ENCODE measurements at places on chromosomes 2 and 18.

DNA sequence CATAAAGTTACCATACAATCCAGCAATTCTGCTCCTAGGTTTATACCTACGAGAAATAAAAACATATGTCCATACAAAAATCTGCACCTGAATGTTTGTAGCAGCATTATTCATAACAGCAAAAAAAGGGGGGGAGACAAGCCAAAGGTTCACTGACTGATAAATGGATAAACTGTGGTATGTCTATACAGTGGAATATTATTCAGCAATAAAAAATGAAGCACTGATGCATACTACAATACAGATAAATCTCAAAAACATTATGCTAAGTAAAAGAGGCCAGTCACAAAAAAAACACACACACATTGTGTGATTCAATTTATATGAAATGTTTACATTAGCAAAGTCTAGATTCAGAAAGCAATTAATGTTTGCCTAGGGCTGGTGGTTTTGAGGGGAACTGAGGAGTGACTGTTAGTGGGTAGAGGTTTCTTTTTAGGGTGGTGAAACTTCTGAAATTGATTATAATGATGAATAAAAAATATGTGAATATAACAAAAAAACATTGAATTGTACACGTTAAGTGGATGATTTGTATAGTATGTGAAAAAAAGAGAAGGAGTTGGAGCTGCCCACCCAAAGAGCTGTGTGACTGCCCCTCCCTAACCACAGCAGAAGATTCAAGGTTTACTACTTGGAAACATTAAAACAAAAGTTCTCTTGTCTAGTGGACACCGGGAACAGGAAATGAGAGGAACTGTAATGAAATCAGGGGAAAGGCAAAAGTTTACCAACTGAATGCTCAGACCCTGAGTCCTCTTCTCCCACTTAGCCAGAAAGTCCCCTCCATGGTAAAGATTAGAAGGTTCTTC is 13.4 kb downstream of the COLEC12 start:
- DNase-seq, result no peak

- DNase-seq, result no peak
Measured at GRCh38 chr2:205060269-205060668, 515.0 kb downstream of the PARD3B start.

DNA sequence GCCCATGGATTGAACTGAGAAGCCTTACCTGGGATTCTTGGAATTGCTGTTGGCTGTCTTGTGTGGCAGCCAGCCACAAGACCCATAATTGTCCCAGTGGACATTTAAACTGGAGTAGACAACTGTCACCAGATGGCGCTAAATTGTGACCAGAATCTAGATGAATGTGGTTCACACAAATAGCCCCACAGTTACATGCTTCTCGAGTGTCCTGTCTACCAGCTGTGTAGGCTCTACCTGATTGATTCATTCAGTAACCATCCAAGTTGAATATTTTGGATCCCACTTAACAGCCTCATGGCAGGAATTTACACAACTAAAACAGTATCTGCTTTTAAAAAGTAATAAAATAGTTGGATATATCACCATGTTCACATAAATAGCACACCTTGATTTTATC is 73.2 kb downstream of the MAP4K4 start:
- no peak for DNase-seq

GRCh38 chr18:42114310-42114943 is 159.4 kb downstream of the PIK3C3 start:
- no peak for DNase-seq

GRCh38 chr2:28445448-28446258 is 50.2 kb upstream of the PLB1 start:
- DNase-seq, result peak; percentile 37

DNA sequence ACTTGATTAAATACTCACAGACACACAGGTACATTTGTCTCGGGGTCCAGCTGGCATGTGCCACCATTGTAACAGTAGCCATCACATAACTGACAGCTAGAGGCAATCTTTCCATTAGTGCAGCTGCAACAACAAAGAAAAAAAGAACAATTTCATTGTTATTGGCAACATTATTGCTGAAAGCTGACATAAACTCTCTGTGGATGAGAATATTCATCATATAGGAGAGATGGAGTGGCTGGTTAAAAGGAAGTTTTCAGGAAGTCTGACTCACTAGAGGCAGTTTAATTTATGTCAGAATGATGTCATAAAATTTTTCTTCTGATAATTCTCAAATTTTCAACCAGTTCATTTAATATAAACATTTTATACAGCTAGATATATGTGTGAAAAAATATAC is 1490.0 kb upstream of the NXPH2 start:
- DNase-seq, result no peak

DNA sequence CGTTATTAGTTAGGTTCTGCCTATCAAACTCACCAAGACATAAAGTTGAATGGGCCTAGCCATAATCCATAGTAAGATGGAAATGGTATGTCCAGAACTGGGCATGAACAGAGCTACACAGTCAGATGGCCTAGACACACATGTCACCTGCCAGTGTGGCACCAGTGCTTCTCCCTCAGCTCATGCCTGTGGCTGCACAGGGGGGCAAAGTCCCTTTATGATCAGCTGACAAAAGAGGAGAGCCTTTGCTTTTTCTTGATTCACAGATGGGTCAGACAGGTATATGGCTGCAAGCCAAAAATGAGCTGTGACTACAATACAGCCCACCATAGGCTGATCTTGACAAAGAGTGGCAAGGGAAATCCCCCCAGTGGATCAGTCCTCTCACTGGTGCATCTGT is 28.3 kb upstream of the STARD7 start:
- no peak for DNase-seq

DNA sequence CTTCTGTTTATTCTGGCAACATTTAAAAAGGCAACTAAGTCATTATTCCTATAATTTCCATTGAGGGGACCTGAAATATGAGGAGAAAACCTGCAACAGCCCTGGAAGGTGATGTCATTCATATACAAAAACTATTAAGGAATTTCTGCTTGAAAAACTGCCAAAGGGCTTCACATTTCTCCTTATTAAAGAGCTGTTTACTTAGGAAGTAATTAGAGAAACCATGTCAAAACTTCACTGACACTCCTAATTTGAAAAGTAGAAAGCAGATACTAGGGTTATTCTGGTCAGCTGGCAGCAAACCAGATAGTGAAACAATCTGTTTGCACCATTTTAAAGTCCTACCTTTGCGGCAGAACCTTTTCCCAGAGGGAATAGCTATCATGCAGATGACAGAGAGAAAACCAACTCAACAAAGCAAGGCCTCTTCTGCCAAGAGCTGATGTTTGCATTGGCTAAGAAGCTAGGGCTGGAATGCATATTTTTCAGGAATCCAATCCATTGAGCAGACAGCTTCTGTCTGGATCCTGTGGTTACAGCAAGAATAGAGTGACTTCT is 592.2 kb upstream of the SYT4 start:
- no peak for DNase-seq

- no peak for DNase-seq
Measured at GRCh38 chr2:188952901-188953300, 21.3 kb upstream of the COL3A1 start.

- no peak for DNase-seq
Measured at GRCh38 chr2:172398440-172398839, 28.9 kb upstream of the ITGA6 start.

DNA sequence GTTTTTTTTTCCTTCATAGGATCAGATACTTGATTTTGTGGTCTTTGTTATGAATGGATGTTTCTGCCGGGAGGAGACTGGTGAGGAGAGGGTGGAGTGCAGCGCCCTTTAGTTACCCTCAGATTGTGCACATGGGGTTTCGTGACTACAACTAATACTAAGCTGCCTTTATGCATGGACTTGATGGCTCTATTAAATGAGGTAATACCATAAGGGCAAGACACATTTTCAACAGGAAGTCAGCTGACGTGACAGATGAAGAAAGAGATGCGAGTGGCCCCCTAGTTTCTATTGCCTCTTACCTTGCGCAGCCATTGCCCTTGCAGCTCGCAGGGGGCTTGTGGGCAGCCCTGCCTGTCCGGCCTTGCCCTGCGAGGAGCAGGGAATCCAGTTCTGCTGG is 24.4 kb downstream of the ZNF407 start:
- no peak for DNase-seq

DNA sequence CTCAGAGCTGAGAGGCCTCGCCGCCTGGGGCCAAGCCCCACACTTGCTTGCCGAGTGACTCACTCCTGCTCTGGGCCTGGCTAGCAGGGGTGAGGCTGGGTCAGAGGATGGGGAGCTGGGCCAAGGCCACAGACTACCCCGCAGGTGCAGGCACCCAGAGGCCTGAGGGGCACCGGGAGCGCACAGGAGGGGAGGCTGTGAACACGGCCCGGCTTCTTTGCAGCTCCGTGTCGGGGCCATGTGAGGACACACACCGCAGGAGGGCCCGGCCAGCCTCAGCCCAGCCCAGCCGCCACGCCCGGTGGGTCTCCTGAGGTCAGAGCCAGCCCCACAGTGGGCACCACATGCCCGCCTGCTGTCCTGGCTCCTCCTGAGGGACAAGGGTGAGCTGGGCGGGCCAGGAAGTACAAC is 8.4 kb downstream of the GPC1 start:
- no peak for DNase-seq

GRCh38 chr18:3224223-3224622 is 4.5 kb upstream of the MYOM1 start:
- no peak for DNase-seq

DNA sequence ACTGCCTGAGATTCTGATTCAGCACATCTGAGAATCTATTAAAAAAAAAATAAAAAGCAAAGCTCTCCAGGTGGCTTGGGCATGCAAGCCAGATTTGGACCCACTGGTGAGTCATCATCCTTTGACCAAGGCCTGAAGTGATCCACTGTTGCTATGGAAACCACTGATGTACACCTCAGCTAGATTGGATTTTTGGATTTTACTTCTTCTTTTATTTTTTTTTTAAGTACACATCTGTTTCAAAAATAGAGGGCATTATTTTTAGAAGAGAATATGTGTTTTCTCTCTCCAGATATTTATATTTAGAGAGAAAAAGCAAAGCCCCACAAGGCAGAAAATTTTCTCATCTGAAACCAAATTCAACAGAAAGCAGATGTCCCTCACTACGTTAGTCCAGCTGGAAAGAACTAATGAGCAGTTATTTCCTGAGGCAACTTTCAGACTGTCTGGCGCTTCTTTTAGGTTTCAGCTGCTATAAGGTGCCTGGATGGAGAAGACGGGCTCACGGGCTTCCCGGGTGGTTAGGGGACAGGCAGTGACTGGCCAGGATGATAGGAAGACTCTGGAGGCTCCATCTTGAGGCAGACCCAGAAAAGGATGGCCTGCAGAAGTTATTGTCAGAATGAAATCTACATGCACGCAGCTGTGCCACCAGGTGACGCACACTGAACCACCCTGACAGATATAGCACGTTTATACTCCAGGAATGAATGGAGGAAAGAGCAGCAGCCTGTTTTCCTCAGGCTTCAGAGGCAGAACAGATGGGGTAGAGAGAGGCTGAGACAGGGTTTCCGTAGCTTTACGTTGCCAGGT is 50.5 kb downstream of the MRPL35 start:
- no peak for DNase-seq

- no peak for DNase-seq
Measured at GRCh38 chr2:24418166-24418841, 58.0 kb upstream of the ITSN2 start.

DNA sequence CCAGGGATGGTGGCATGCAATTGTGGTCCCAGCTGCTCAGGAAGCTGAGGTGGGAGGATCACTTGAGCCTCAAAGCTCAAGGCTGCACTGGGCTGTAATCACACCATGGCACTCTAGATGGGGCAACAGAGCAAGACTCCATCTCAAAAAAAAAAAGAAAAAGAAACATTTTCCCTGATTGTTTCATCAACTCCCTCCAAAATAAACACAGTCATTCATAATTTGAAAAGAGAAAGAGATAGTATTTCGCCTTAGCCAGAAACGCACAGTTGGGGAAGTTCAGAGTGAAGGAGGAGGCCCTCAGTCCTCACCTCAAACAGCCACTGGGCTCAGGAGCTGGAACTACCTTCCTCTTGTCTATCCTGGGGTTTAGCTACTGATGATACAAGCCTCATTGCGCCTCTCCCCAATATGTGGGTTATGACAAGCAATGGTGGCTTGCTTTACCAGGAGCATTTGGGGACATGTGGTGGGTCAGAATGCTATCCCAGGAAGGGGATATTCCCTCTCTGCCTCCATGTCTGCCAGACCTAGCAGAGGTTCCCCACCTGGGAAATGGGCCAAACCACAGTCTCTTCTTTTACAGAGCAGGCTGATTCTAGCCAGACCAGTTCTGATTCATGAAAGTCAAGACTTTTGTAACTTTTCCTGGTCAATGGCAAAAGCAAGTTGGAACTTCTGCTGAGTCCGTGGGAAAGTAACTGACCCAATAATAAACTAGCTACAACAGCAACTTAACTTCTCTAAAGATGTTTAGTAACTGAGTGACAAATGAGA is 22.2 kb upstream of the TMEM87B start:
- DNase-seq, result no peak

- DNase-seq, result no peak
Measured at GRCh38 chr2:150391779-150392178, 95.7 kb downstream of the RND3 start.

DNA sequence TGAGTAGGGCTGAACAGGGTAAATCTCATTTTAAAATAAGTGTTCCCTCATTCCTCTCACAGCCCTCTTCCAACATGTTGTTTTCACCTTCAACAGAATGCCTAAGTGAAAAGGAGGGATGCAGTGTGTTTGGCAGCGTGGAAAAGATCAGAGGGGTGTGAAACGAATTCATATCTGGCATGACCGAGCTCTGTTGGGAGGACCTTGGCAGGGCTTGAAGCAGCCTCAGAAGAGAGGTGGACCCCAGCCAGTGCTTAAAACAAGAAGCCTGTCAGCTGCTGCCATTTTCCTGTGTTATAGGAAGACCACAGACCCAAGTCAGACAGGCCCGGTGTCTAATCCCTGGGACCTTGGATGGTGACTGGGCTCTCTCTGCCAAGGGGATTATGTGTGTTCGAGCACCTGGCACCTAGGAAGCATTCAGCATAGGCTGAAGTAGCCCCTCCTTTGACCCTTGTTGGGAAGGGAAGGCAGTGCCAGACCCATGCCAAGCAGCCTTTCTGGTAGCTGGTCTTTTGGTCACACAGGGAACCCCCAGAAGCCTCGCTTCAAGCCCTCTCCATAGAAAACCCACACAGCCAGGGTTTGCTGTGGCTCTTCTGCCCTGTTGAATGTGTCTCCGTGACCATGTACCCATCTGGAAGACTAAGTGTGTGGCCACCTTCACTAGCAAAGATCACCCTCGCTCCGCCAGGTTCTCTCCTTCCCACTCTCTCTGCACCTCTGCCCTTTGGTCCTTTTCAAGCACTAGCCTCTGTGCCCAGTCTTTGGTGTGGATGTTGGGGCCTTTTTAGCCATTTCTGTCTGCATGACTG is 87.5 kb upstream of the ST3GAL5 start:
- DNase-seq, result no peak

- DNase-seq, result no peak
Measured at GRCh38 chr2:232139786-232140562, 178.5 kb downstream of the DIS3L2 start.

GRCh38 chr2:238024986-238025385 is 35.8 kb upstream of the SCLY start:
- DNase-seq, result no peak

DNA sequence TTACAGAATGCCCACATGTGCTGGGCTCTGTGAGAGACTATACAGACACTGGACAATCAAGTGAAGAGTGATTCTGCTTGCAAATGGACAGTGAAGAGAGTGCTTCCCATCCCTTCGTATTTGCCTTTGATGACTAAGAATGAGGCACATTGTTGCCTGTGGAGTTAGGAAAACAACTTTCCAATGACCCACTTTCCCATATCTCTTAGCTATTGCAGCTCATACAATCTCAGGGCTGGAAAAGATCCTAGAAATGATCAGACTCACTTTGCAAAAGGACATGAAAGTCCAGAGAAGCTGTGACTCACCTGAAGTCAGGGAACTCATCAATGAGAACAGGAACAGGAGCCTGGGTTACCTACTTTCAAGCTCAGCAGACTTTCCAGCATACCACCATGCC is 440.5 kb upstream of the TCF4 start:
- DNase-seq, result no peak
